NCI-H187 (cell line): ENCODE measurements at places on chromosomes 2 and 18.

DNA sequence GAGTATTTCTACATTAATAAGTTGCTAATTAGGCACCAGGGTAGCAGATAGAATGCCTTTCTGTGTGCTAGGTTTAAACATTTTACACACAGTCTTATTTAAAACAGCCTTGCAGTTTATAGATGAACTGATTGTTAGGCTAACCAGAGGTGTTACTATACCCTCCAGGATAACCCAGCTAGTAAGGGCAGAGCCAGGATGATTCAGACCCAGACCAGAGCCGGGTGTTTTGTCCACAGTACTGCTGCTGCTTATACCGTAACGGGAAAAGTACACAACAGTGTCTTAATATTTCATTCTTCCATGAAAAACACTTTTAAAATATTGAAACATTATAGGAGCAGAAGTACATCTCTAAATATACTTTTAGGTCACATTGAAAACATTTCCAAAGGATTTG lies 82.7 kb downstream of the MALT1 start:
- no peak for DNase-seq

DNA sequence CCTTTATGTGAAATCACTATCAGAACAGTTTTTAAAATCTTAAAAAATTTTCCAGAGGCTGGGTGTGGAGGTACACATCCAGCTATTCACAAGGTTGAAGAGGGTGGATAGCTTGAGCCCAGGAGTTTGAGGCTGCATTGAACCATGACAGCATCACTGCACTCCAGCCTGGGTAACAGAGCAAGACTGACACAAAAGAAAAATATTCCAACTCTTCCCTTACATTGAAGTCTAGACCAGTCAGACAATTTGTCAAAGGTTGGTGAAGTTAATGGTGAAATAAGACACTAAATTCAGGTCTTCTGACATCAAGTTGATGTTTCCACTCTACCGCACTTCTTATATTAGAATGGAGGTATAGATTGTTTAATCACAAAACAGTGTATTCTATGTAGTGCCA lies 52.8 kb downstream of the HYCC2 start:
- no peak for DNase-seq

DNA sequence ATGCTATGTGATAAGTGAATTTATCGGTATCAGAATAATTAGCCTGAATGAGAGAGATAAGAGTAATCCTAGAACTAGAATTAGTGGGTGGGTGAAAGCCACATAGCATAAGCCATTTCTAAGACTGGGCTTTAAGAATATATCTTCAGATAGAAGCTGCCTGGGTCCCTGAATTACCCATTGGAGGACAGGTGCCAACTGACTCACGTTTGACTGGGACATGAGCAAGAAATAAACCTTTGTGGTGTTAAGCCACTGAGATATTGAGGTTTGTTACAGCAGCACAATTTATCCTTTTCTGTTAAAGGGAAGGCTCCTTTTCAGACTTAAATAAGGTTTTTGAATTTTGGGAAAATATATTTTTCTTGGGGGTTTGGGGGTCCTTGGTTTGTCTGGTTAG lies 95.9 kb downstream of the POLE4 start:
- no peak for DNase-seq

DNA sequence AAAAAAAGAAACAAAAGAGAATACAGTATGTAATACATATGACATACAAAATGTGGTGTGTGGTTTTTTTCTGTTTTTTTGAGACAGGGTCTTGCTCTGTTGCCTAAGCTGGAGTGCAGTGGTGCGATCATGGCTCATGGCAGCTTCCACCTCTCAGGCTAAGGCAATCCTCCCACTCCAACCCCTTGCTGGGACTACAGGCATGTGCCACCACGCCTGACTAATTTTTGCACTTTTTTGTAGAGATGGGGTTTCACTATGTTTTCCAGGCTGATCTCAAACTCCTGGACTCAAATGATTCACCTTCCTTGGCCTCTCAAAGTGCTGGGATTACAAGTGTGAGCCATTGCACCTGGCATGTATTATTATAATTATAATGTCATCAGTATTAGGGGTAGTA lies 38.9 kb downstream of the DHX57 start:
- no peak for DNase-seq
